IMR-90 (cell line): ENCODE measurements at places on chromosomes 4 and X. TPM values are rescaled to one million over a fixed set of nuclear protein-coding genes. Genes with fewer than 3 reads are reported as not detected.

Gene PHEX
- total RNA-seq: 0.18 and 0.28 TPM in 2 replicates

GRCh38 chr4:25842229-25842845, 20.5 kb downstream of the SEL1L3 start:
- DNase-seq: no peak

DNA sequence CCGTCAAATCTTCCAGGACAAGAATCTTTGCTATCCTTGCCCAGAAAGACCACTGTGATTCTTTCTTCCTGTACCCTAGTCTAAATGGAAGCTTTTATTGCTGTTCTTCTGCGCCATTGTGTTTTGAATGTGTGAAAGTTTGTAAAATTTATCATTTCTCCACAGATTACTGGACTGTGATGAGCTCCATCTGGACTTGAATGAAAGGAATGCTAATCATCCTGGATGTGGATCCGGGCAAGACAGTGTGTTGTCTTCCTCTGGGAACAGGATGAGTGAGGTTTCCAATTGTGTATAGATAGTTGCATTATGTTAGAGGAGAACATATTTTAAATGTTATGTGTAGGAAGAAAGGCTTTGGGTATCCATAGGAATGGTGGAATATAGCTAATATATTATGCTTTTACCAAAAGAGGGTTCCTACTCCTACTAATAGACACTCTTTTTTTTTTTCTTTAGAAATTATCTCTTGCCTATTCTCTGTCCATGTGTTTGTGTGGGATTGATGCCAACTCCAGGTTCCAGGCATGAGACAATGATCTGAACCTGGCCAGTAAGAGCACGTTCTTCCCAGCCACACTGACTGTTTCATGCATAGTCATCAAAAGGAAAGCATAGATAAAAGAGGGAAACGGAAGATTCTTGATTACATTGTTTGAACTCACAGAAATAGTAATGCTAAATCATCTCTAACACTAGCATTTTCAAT, 803.6 kb upstream of the ADGRL3 start:
- DNase-seq: no peak

DNA sequence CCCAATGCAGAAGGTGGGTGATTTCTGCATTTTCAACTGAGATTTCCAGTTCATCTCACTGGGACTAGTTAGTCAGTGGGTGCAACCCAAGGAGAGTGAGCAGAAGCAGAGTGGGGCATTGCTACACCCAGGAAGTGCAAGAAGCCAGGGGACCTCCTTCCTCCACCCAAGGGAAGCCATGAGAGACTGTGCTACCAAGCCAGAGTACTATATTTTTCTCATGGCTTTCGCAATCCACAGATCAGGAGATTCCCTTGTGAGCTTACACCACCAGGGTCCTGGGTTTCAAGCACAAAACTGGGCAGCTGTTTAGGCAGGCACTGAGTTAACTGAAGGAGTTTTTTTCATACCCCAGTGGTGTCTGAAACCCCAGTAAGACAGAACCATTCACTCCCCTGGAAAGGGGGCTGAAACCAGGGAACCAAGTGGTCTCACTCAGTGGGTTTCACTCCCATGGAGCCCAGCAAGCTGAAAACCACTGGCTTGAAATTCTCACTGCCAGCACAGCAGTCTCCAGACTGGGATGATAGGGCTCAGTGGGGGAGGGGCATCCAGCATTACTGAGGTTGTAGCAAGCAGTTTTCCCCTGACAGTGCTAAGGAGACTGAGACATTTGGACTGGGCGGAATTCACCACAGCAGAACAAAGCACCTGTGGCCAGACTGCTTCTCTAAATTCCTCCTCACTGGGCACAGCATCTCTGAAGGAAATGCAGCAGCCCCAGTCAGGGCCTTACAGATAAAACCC, 903.4 kb downstream of the TECRL start:
- no peak for DNase-seq

GRCh38 chrX:153827903-153828302, 2.4 kb downstream of the PDZD4 start:
- no peak for DNase-seq

DNA sequence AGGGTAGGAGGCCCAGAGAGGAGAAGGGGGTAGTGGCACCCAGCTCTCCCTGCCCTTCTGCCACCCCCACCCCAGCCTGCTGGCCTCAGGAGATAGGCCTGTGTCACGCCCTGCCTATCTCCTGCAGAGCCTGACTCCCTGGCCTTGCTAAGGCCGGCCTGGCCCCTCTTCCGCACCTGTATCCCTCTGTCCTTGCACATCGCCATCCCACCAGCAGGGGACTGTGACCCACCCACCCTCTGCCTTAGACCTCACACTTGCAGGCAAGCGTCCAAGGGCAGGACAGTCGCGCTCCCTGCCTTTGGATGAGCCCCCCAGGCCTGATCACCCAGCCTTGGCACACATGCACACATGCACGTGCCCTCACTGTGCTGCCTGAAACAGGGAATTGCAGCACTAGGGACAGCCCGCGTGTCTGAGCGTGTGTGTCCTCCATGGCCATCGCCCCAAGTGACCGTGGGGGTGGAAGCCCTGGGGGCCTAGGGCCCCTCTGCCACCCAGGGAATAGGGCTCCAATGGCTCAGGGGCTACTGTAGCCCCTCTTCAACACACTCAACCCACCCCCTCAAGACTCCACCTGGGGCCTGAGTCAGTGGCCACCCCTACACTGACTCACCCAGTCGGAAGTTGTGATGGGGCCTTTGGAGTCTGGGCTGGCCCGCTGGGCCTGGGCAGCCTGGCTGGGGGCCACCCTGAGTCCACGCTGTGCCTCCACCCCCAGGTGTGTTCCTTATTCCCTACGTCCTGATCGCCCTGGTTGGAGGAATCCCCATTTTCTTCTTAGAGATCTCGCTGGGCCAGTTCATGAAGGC, 2.1 kb downstream of the SLC6A8 start:
- DNase-seq: peak; percentile 23

GRCh38 chr4:22713841-22714240, 21.1 kb downstream of the GBA3 start:
- DNase-seq: no peak

DNA sequence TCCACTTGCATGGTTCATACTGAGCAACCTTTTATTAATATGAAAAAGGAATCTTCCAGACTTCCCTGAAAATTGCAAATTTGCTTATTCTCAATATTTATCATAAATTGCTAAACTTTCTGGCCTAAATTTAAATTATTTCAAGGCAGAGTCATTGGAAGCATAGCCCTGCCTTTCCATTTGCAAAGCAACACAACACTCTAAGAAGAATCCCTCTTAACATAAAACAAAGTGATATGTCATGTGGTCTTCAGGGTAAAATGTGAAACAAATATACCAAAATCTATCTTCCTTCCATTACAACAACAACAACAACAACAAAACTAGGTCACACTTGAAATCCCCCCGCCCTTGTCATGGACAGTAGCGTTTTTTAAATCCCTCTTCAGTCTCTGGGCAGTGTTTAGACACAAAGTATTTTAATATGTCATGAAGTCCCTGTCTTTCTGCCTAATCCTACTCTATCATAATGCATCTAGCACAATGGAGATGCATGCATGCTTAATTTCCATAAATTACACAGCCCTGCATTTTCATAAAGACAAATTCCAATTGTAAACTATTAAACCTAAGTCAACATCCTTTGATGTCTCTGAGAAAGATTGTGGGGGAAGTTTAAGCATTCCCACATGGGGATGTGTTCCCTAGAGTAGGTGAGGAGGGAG, 668.9 kb upstream of the LCORL start:
- no peak for DNase-seq

- no peak for DNase-seq
Measured at GRCh38 chr4:65737672-65738071, 67.4 kb upstream of the EPHA5 start.

DNA sequence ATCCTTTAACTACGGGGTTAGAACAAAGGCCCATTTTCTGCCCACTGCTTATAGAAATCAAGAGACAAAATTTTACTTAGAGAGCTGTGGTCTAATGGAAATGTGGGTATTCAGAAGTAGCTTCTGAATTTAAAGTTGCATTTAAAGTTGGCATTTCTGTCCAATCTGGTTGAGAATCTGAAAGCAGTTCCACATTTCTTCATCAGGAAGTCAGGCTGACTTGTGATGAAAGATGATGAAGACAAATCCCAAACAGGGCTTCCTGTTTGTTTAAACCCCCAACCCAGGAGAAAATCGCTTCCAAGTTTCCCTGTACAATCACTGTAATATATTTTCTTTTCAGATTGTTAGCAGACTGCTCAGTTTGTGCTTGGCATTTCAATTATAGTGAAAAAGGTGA, 345.3 kb downstream of the SPRY1 start:
- DNase-seq: peak; percentile 4

- no peak for DNase-seq
Measured at GRCh38 chr4:98909646-98910401, 19.1 kb downstream of the EIF4E start.

Gene DGKK
- total RNA-seq: not detected in 2 replicates

Gene MND1
- 0.36 and 3.3 TPM in 2 replicates for total RNA-seq

DNA sequence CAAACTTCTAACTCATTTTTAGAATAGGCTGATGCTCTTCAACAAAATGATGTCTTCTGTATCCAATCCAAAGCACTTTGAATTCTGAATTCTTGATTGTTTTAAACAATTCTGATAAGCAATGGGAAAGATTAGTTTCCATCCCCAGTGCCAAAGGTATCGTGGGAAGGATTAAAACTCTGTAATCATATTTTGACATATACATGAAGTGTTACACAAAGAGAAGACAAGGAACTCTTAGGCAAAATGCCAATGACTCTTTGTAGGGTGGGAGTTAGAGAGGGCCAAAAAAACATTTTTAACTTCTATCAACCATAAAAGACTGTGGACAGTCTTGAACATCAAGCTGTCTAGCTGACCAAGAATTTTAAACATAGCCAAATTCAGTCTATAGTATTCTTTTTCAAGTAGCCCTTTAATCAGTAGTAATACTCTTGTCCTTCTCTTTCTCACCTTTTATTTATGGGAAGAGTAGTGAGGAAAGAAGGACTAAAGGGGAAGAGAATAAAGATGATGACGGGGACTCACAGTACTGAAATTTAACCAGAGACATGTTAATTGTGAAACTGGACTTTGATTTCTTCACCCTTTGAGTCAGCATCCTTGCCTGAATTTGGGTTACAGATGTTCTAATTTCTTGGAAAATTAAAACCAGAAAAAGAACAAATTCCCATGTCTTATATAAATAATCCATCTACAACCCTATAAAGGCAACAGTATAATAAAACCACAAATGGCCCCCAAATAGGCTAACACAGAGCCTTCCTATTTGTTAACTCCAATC, 51.8 kb upstream of the VEGFD start:
- DNase-seq: peak; percentile 11

DNA sequence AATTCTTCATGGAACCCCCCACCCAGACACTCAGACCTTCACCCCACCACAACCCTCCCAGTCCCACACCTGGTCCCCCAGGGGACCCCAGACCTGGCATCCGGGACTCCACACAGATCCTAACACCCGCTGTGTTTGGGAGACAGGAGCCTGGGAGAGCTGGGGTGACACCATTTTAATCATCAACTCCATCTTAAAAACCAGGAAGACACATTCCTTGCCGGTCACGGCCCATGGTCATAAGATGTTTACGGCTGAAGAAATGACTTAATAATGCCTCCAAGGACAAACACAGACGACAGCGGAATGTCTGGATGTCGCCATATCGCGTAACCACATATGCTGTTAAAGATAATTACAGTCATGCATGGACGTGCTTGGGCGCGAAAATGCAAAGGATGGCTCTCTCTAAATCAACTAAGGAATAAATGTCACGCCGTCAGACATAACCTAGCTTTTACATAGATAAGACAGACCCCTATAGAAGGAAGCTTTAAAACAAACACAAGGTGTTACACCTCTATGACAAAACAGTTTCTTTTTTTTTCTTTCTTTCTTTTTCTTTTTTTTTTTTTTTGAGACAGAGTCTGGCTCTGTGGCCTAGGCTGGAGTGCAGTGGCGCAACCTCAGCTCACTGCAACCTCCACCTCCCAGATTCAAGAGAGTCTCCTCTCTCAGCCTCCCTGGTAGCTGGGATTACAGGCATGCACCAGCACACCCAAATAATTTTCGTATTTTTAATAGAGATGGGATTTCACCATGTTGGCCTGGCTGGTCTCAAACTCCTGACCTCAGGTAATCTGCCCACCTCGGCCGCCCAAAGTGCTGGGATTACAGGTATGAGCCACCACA, 2.1 kb upstream of the DHRSX start:
- DNase-seq: peak; percentile 18

GRCh38 chrX:13263560-13264251, 56.1 kb downstream of the ATXN3L start:
- no peak for DNase-seq

DNA sequence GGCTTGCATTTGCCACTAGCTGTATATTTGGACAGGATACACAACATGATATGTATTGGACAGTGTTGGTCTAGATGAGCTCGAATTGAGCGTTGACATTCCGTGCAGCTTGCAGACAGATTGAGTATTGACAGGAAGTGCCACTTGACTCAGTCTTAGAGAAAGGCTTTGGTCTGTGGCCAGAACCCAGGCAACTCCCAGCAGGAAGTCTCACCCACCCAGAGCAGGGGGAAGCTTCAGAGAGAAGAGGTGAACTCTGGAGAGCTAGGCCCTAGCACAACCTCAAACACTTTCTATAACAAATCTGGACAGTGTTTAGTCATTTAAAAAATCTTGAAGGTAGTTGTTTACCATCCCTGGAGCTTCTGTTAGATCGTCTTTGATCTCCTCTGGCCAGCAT, 280.5 kb downstream of the FBXW7 start:
- DNase-seq: peak; percentile 27

GRCh38 chr4:106809076-106809475, 227.0 kb downstream of the DKK2 start:
- DNase-seq: peak; percentile 25

DNA sequence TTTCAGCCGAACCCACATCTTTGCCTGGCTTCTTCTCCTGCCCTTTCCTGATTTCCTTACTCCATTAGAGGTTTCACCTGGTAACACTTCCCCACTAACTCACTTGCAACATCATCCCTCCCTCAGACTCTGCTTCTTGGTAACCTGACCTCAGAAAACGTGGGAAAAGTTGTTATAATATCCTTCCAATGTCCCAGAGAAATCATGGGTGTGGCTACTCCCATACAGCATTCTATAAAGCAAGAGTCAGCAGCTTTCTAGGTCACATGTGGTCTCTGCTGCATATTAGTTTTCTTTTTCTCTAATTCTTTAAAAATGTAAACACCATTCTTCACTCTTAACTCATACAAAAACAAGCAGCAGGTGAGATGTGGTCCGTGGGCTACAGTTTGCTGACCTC, 283.1 kb upstream of the MAOA start:
- DNase-seq: no peak

GRCh38 chr4:70715097-70715496, 6.7 kb upstream of the RUFY3 start:
- DNase-seq: peak; percentile 52

- DNase-seq: no peak
Measured at GRCh38 chr4:110751183-110751582, 128.3 kb upstream of the PITX2 start.

DNA sequence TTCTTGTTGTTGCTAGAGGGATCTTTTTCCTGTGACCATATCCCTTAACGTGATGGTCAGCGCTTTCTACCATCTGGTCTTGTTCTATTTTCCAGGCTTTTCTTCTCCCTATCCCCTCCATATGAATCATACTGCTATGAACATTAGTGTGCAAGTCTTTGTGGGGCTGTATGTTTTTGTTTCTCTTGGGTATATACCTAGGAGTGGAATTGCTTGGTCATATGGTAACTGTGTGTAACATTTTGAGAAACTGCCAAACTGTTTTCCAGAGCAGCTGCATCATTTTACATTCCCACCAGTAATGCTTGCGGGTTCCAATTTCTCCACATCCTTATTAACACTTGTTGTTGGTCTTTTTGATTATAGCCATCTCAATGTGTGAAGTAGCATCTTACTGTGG, 121.4 kb downstream of the SPRY1 start:
- DNase-seq: peak; percentile 82

Gene SORCS2
- total RNA-seq: 0.28 and 0.36 TPM in 2 replicates

Gene MAOA
- 0.36 and 0.56 TPM in 2 replicates for total RNA-seq

Gene WNK3
- 1.4 TPM in 2 replicates for total RNA-seq
